Fibroblast of skin of right quadriceps (primary cell): ENCODE measurements at places on chromosomes 7 and 10.

GRCh38 chr7:133709036-133709880 is 417.9 kb upstream of the LRGUK start:
- DNase-seq: no peak

DNA sequence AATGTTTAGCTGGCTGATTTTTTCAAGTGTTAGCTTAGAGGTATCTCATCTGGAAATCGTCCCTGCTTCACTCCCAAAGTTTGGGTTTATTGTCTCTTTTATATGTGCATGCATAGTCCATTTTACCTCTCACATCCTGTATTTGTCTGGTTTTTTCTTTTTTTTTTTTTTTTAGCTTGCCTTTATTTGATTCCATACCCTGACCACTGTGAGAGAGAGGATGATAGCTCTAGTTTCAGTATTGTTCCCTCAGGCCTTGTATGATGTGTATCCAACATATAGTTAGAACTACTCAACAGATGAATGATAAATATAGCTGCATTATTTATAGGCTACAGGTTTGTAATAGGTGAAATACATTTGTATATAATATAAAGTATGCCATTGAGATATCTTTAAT is 29.9 kb downstream of the PCGF5 start:
- no peak for DNase-seq

DNA sequence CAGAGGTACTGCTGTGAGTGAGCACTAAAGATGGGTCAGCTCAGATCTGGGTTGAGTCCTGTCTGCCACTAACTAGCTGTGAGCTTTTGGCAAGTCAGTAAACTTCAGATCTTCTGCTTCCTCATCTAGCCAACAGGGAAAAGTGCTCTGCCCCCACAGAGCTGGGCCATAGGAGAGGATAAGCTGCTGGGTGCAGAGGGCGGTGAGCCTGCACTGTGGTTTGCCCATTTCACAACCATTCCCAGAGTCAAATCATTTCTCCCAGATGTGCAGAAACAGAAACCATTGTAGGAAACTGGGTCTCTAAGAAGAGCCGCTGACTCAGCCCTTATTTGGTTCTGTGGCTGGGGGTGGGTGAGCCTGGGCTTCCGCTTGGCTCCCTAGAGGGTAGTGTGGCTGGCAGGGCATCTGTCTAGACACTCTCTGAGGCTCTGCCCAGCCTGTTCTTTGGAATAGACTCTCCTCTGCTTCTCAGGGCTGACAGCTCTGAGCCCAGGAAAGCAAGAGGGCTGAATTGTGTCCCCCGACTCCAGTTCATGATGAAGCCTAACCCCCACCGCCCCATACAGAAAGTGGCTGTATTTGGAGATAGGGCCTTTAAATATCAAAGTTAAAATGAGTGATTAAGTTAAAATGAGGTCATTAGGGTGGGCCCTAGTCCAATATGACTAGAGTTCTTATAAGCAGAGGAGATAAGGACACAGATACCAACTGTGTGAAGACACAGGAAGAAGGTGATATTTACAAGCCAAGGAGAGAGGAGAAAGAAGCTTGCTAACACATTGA is 29.5 kb upstream of the ARHGAP22 start:
- peak; percentile 85 for DNase-seq

DNA sequence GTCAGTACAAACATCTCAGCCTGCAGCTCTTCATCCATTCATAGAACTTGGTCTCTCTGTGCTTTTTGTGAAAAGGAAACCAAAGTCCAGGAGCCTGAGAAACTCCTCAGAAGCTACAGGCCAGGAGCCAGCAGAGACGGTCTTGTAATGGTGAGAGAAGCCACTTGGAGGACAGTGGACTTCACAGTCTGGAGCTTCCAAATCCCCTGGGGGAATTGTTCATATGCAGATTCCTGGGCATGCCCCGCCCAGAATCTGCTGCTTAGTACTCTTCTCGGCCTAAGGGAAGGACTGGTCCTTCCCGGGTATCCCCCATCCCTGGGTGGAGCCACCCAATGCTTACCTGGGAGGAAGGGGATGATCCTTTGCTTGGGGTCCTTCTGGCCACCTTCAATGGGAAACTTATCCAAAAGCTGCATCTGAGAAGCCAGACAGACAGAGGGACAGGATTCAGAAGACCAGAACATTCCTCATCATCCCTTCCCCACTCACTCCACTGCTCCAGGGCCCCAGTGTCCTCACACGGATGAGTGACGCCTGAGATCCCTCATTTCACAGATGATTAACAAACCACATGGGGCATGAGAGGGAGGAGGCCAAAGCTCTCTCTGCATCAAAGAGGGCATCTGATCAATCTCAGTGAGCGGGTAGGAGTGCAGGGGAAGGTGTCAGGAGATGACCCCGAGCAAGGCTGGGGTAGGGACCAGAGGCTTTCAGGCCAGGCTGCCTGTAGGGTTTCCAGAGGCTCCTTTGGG is 88.4 kb downstream of the SH3PXD2A start:
- DNase-seq: no peak

- peak; percentile 91 for DNase-seq
Observed at GRCh38 chr7:20033621-20034400, 183.4 kb downstream of the MACC1 start.

GRCh38 chr10:82813856-82814255 is 938.9 kb downstream of the NRG3 start:
- DNase-seq: peak; percentile 13

DNA sequence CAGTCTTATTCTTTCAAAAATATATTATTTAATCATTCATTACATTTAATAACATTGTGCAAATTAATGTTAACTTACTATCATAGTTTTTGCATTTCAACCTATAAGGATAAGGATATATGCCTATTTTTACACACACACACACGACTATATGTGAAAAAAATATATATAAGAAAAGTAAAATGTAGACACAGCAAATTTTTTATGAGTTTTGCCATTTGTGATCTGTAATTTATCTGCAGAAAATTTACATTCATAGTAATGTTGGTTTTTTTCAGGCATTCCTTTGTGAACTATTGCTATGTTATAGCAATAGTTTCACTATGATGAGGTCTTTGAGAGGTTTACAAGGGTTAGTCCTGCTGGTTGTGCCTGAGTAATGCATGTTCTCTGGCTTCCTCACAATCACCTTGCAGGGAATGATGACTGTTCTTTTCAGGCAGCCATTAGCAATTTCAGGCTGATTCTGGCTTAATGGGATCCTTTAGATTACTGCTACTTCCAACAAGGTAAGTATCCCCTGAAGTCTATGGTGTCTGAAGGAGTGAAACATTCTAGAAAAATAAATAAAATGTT is 183.7 kb upstream of the CDK1 start:
- peak; percentile 13 for DNase-seq

- peak; percentile 79 for DNase-seq
Observed at GRCh38 chr7:79452032-79452494, 1.4 kb downstream of the MAGI2 start.

DNA sequence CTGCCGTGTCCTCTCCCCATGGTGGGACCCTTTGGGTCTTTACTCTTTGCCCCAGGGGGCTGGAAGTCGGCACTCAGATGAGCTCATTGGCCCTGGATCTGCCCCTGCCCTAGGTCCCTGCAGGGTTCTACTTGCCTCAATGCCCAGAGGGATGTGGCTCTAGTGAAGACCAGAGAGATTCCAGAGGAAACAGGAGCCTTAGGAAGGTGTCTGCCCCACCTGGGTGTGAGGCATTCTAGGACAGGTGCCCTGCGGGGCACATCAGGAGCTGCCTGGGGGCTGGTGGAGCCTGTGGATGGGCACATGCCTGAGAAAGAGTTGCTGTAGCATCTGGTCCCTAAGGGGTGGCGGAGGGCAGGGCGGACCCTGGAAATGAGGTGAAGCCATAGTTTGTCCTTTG is 128.6 kb downstream of the ADCY1 start:
- no peak for DNase-seq

GRCh38 chr10:52313256-52313932 is 687 bp upstream of the DKK1 start:
- DNase-seq: no peak

GRCh38 chr7:131897016-131897789 is 340.8 kb upstream of the PODXL start:
- peak; percentile 81 for DNase-seq

GRCh38 chr7:2833083-2833910 is 10.8 kb downstream of the GNA12 start:
- no peak for DNase-seq

- DNase-seq: peak; percentile 22
Observed at GRCh38 chr7:79091661-79092060, 361.8 kb downstream of the MAGI2 start.

DNA sequence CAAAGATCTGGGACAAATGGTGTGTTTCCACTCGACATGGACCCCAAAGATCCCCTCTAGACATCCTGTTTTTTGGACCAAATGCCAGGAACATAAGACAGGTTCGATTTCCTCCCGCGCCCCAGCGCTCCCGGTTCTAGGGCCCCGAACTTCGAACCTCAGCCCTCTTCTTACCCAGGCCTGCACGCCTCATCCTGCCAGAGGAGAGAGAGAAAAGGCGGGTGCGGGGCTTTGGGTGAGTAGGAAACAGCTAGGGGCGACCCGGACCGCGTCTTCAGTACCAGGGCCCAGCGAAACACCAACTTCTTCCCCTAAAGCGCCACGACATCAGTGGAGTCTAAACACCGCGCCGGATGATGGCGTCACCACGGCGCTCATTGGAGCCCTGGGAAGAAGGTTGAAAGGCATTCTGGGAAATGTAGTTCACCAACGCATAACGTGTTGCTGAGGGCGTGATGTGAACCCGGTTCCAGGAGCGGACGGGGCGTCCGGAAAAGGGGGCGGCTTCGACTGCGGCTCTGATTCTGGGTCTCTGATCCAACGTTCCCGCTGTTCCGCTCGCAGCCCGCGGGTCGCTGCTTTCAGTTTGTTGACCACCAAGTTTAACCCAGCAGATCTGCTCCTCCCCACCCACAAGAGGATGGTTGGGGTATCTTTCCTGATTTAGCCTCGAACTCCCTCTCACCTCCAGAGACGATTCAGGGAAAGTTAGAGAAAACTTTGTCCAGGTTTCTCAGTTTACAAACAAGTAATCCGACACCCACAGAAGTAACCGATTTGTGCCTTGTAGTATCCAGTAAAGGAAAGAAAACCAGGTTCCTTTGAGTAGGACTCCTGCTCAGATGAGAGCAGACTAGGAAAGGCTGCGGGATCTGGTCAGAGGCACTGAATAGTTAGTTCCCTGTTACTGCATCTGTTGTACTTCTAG is at the start of gene BET1:
Gene BET1, minus strand, starts transcription at position 332 of the 928 bp plus-strand sequence. Its CDS starts 139 bp downstream, at position 193.
- DNase-seq: peak; percentile 97

DNA sequence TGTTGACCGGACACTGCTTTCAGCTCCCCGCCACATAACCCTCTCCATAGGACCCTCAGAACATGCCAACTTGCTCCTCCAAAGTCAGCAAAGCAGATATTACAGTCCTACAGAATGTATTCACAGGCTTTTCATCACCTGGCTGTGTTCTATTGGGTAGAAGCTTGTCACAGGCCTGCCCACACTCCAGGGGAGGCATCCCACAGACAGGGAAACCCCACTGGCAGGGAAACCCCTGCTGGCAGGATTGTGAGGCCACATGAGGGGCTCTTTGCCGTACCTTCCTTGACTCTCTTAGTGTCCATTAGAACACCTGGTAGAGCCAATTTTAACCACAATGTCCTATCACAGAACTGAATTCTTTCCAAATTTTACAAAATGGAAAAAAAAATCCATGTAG is 344.2 kb upstream of the MGMT start:
- DNase-seq: no peak

- peak; percentile 41 for DNase-seq
Observed at GRCh38 chr10:29438271-29438670, 149.4 kb downstream of the LYZL1 start.

DNA sequence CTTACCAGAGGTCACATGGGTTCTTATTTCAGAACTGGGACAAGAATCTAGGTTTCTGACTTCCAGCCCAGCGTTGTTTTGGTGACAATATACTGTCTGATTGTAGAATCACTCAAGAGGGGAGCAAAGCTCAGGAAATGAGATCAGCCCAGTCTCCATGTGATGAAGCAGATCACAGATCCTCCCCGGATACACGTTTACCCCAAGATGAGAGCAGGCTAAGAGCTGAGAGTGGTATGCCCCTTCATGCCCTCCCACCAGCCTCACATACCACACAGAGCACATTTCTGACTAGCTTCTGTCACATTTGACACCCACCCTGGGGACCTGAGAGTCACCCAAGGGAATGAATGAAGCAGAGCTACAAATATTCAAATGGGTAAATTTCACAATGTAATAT is 27.1 kb upstream of the PRKCQ start:
- DNase-seq: no peak
